ENCODE measurements at places on chromosomes 5 and 9.

- no peak for DNase-seq
Observed at GRCh38 chr5:2912741-2913140, 161.3 kb upstream of the IRX2 start.

DNA sequence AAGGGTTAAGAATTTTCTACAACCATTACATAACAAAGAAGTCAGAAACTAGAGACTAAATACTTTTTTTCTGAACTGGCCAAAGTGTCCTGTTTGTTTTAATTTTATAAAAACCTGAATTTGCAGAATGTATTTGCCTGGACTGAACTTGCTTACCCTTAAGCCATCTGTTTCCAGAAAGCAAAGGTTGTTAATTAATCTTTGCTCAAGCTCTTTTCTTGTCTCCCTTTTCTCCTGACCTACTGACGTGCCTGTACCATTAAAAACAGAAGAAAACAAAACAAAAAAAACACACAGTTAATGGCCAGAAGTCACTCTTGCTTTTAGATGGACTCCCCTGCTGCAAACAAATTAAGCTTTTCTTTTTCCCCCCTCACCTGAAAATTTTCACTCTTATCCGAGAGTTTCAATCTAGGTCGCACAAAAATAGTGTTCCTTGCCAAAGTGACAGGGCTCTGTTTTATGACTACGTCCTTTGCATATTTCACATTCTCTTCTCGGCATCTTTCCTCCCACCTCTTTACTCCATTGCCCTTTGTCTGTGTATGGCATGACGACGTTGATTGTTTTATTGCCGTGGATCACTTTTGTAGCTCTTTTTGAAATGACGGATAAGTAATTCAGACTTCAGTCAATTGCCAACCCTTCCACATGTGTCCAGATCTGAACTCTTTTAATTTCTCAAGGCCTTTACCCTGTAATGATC lies 333.8 kb upstream of the GRIN3A start:
- no peak for DNase-seq

DNA sequence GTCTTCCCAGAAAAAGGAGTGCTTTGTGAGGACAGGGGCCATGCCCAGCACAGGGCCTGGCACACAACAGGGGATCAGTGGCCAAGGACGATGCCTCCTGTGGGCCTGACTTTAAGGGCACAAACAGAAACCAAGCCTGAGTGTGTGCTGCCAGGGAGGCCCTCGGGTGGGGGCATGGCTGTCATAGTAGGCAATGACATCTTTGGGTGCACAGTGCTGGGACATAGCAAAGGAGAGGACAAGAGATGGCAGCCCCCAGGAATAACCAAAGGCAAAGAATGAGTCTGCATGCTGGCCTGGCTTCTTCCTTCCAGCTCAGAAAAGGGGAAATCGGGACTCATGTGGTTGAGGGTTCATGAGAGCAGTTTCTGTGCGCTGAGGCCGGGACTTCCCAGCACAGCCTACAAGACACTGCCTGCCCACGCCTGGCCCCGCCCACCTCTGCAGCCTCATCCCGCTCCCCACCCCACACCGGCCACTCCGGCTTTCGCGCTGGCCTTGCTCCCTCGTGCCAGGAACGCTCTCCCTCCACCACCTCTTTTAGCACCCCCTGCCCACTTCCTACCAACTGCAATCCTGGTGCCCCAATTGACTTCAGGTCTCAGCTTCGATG lies 13.8 kb upstream of the LHX2 start:
- DNase-seq, result no peak

GRCh38 chr5:123350742-123351141 lies 72.5 kb downstream of the CEP120 start:
- no peak for DNase-seq

DNA sequence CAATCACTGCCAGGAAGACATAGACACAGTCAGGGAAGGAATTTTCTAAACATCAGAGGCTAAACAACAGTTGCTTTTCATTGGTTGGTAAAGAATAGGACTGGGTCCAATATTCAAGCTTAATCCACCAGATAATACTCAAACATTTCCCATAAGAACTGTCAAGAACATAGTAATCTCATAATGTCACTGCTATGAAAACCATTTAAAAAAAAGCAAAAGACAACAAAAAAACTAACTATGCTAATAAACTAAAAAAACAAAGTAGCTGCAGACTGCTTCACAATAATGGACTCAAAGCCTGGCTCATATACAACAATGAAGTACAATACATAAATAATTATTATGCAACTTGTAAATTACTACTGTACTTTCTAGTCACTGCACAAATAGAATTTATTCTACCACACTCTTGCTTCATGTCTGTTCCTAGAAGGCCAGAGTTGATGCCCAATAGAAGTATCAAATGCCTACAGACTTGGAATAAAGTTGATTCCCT lies 148.7 kb downstream of the MLLT3 start:
- no peak for DNase-seq

- DNase-seq, result no peak
Observed at GRCh38 chr5:10479154-10479721, 37.6 kb downstream of the ROPN1L start.

- no peak for DNase-seq
Observed at GRCh38 chr9:130891688-130892476, 4.7 kb downstream of the QRFP start.

DNA sequence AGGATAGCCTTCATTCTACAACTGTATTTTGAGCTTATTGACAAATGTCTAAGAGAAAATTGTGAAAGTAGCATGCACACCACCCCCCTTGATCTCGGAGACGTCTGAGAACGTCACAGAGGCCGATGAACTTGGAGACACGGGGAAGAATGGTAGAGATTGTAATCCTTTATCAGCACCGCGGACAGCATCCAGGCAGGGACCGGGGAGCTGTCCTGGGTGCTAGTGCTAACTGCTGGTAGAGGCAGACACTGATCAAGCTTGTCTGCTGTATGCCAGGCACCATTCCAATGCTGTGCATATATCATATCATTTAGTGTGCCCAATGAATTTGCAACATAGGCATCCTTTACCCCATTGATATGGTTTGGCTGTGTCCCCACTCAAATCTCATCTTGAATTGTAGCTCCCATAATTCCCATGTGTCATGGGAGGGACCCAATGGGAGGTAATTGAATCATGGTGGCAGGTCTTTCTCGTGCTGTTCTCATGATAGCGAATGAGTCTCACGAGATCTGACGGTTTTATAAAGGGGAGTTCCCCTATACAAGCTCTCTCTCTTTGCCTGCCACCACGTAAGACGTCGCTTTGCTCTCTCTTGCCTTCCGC lies 98.8 kb downstream of the LHX2 start:
- DNase-seq, result no peak

- no peak for DNase-seq
Observed at GRCh38 chr5:114362977-114363761, 1.3 kb downstream of the KCNN2 start.

DNA sequence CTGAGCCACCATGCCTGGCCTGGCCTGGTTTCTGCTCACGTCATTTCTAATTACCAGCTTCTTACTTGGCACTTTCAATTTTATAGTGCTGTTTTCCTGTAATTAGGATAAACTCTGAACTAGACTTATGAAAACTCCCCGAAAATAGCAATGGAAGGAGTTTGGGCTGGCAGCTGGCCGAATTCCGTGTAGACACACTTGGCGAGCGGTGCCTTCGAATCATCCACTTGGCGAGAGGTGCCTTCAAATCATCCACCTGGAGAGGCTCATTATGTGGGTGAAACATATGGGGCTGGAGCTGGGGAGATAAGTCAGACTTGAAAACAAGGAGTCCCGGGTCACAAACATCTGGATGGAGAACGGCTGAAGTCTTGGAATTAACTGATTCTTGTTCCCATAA lies 203.7 kb downstream of the ROR2 start:
- DNase-seq, result no peak

GRCh38 chr5:11904265-11904906 lies at the start of gene CTNND2:
Gene CTNND2, minus strand, starts transcription at chr5:11904446. Its CDS starts 593 bp downstream, at chr5:11903853.
- no peak for DNase-seq

DNA sequence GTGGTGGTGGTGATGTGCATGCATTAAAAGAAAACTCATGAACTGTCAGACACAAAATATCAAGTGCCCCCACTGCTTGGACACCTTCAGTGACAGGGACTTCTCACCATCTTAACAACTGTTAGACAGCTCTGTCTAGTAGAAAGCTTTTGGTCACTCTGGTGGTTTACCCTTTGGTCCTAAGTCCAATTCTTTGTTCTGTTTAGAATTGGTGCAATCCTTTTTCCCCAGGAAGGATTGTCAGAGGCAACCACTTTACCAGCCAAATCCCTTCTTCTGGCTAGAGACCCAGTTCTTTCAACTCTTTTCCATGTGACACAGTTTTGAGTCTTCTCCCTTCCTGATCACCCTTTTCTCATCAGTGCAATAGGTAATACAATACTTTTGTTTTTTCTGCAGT lies 140.2 kb downstream of the SEC61B start:
- DNase-seq, result no peak

- DNase-seq, result no peak
Observed at GRCh38 chr5:132394667-132395259, 25.3 kb downstream of the SLC22A5 start.

GRCh38 chr5:128491291-128491690 lies 46.8 kb downstream of the FBN2 start:
- DNase-seq, result no peak

- DNase-seq, result no peak
Observed at GRCh38 chr5:103669615-103670014, 107.0 kb upstream of the NUDT12 start.

- no peak for DNase-seq
Observed at GRCh38 chr5:124353016-124353415, 393.4 kb downstream of the ZNF608 start.

- no peak for DNase-seq
Observed at GRCh38 chr9:128275198-128276007, at the start of gene GOLGA2. Gene GOLGA2, minus strand, starts transcription at chr9:128276007. Its CDS starts 31 bp downstream, at chr9:128275976.

- no peak for DNase-seq
Observed at GRCh38 chr9:129068990-129069861, 11.7 kb upstream of the DOLPP1 start.

GRCh38 chr5:134917070-134917815 lies 12.3 kb downstream of the PCBD2 start:
- no peak for DNase-seq

- DNase-seq, result no peak
Observed at GRCh38 chr9:111233963-111234362, 96.1 kb downstream of the OR2K2 start.

- no peak for DNase-seq
Observed at GRCh38 chr9:117555964-117556629, 141.2 kb upstream of the ASTN2 start.

- no peak for DNase-seq
Observed at GRCh38 chr9:108835831-108836230, 20.0 kb downstream of the ACTL7B start.

DNA sequence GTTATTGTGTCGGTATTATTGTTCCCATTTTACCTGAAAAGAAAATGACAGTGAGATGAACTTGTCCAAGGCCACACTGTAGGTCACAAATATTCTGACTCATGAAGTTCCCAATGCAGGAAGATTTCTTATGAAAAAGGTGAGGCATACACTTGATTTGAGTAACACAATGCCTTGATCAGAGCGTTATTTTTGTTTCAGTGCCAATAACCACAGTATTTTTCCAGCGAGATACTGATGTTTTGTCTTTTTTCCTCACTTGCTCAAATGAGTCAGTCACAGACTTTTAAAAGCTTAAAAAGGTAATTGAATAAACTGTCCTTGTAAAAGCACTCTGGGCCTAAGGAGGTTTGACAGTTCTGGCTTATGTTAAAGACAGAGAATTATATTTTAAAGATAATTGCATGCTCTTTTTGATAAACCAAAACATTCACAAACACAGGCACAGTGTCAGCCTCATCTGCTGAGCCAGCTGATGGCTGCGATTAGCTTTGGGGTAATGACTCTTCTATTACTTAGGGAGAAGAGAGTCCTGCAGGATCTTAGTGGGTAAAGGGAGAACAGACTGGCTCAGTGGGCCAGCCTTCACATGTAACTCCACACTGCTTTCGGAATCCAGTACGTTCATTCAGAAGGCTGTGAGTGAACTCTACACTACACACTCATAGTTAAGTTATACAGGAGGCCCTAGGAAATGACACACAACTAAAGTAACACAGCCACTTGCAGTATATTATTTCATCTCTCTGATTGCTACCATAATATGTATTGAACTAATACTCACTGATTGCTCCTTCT lies 165.5 kb upstream of the CD180 start:
- no peak for DNase-seq

DNA sequence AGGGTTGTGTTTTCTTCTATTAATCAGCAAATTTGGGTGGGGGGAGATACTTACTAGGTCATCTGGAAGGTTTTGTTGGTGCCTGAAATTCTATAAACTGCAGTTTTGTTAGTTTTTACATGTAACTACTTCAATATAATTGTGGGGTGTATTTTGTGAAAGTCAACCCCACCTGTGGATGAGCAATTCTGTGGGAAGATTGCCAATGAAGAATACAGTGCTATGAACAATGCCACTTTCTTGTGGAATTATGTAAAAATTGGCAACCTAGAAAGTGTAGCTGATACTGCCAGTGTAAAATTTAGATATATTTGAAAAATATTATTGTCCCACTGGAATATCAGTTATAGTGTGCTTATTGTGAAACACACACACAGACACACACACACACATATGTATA lies 80.7 kb downstream of the VCAN start:
- no peak for DNase-seq

GRCh38 chr5:2131196-2131595 lies 248.5 kb upstream of the IRX4 start:
- DNase-seq, result no peak

GRCh38 chr5:113382731-113383130 lies 52.1 kb downstream of the TSSK1B start:
- DNase-seq, result no peak

DNA sequence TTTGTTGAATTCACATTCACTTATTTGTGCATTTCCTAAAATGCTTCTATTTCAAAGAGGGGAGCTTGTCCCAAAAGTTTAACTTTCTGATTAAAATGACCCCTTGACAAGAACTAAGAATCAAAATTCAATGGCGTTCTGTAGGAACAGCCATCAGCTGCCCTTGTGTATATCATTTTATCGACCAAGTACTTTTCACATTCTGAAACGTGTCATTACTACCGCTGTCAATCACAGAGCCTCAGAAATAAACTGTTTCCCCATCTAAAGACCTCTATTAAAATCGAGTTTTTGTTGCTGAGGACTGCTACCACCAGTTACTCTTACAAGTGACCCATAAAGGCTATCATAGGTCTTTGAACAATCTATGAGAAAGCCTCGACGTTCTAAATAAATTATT lies 1.6 kb upstream of the FOXD1 start:
- DNase-seq, result no peak

DNA sequence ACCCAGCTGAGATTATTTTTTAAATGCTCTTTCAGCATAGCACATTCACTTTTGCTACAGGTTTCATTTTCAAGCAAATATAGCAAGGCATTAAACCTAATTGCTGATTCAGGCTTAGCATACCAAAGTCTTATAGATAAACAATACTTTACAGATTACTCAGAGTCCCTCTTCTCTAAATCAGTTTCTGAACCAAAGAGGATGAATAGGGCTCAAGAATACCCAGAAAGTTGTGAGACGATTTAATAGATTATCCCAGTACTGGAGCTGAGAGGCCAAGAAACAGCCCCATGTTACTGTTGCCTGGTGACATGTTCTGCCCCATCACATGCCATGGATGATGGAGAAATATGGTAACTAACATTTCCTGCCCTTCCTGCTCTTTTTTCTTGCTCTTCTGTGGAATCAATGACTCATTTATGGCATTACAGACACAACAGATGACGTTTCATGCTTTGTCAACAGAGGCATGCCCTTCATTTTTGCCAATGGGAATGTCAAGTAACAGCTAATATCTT lies 18.1 kb upstream of the SSBP2 start:
- DNase-seq, result no peak
